ENCODE measurements at places on chromosomes 3 and 15. TPM values are rescaled to one million over a fixed set of nuclear protein-coding genes. Genes with fewer than 3 reads are reported as not detected.
A peak's percentile ranks its signal among the peaks of the same experiment; 100 is the strongest.

MME gene
- polyA plus RNA-seq, result 11.3 TPM

DNA sequence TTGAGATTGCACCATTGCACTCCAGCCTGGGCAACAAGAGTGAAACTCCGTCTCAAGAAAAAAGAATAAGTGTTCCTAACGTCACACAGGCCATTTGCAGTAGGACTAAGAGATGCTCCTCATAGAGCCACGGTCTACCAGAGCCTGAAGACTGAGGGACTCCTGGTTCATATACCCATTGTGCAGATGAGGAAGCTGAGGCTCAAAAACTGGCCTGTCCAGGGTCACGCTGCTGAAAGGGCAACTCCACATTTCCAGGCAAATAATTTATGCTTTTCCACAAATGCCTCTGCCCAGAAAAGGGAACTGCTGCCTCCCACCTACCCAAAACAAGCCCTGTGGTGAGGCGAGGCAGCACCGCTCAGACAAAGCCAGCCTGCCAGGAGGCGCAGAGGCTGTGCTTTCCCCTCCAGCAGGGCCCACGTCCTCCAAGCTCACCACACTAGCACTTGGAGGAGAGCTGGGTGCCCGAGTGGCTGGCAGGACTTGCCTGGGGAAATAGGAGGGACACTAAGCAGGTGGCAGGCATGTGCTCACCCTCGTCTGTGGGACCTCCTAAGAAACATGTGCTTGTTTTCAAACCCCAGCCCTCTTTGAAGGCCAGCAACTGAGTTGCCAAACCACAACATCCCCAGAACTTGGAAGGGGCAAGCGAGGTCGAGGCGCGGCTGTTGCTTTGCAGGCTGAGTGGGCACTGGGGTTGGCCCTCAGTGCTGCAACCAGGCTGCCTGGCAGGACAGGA is 195.6 kb downstream of the XXYLT1 start:
- DNase-seq, result no peak

- no peak for DNase-seq
Observed at GRCh38 chr15:67135494-67135893, 70.1 kb downstream of the SMAD3 start.

GRCh38 chr3:9308298-9308990 is 54.4 kb upstream of the THUMPD3 start:
- DNase-seq, result no peak

DNA sequence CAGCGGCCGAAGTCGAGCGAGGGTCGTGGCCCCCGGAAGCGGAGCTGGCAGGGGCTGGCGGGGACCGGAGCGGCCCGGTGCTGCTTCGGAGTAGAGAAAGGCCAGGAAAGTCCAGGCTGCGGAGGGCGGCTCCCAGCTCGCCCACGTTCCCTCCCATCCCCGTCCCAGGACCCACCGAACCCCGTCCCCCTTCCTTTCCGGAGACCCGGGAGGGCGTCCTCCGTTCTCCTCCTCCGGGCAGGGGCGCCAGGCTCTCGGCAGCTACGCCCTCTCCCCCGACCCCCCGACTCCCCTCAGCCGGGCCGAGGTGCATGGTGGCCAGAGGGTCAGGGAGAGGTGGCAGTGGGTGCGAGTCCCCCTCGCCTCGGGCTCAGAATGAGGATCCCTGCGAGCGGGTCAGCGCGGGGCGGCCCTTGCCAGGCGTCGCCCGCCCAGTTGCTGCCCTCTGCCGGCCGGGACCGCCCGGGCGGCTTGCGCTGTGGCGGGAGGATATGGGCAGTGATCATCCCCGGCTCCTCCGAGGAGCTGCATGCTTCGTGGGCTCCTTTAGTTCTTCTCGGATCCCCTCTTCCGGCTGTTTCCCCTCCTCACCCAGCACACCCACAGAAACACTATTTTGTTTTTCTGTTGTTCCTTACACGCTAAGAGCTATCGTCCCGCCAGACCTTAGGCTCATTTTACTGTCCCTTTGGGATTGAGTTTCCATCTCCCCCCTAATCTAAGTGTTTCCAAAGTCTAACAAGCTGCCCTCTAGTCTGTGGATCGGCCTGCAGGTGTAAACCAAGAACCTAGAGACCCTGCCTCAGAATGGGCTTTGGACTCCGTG is 744 bp upstream of the ALDH1A2 start:
- peak; percentile 25 for DNase-seq

- no peak for DNase-seq
Observed at GRCh38 chr15:41919201-41919820, 25.5 kb upstream of the SPTBN5 start.
